SW 1271 (cell line): ENCODE measurements at places on chromosomes 6 and 20.

DNA sequence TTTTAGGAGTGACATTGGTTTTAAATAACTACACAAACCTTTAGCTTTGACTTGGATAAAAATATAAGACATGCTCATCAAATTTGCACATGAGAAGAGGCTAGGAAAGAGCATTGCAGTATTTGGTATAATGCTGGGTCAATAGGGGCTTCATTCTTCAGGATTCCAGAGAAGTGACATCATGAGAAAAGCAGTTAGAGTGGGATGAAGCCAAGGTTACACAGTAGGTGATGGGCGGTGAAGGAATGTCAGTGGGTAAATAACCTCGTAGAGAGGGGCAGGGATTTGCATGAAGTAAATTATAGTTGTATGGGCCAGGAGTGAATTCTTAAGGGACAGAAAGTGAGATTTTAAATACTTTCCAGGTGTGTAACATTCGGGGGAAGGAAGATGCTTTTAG is 216.2 kb downstream of the RFPL4B start:
- peak; percentile 3 for DNase-seq

GRCh38 chr6:28542440-28543296 is 17.0 kb downstream of the GPX5 start:
- DNase-seq = peak; percentile 92

GRCh38 chr20:54669040-54669363 is 193.6 kb downstream of the DOK5 start:
- DNase-seq = no peak

GRCh38 chr6:21740376-21741124 is 147.0 kb downstream of the SOX4 start:
- no peak for DNase-seq

DNA sequence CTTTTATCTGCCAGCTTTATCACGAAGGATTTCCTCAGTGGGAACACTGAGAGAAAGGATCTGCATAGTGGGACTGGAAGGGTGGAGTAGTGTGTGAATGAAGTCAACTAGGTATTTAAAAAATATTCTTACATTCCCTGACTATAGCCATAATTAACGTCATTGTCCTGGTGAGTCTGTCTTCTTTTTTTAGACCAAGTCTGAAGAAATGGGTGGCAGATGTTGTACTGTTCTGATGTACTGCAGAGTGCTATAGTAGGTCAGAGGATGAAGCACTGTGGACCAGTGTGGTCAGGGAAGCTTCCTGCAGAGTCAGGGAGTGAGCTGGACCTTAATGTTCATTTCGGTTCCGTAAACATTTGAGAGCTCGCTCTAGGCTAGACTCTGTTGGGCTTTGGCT is 11.9 kb downstream of the TULP4 start:
- no peak for DNase-seq

GRCh38 chr6:79574630-79575225 is 37.5 kb upstream of the LCA5 start:
- DNase-seq = no peak

- DNase-seq = no peak
These were observed 27.8 kb downstream of the SLC23A2 start for GRCh38 chr20:4973330-4974097.

GRCh38 chr6:128350416-128351254 is 169.8 kb downstream of the PTPRK start:
- no peak for DNase-seq

- DNase-seq = no peak
These were observed 2.7 kb upstream of the PHF10 start for GRCh38 chr6:169726963-169727362.

DNA sequence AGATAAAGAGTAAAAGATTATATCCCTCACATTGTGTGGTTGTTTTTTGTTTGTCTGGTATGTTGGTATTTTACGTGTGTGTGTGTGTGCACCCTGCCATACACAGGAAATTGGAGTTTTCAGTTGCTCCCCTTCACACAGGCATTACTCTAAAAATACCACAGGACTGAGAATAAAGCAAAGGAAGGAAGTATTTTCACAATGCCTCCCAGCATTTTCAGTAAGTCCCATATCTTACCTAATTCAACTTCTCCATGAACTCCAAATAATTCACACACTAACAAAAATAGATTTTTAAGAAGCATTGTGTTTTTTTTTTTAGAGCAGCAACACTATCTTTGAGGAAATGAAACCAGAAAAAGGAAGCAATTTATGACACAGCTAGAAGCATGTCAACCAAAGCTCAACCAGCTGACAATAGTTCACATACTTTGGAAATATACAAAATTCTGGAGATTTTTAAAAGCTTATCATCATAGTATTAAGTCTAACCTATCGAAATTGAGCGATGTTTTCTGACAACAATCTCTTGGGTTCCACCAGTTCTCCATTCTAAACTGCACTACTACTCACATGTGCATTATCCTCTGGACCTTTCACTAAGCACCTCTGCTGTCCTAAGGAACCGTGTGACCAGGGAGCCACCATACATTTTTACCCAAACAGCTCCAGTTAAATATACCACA is 2.1 kb downstream of the UBE2J1 start:
- DNase-seq = peak; percentile 21

DNA sequence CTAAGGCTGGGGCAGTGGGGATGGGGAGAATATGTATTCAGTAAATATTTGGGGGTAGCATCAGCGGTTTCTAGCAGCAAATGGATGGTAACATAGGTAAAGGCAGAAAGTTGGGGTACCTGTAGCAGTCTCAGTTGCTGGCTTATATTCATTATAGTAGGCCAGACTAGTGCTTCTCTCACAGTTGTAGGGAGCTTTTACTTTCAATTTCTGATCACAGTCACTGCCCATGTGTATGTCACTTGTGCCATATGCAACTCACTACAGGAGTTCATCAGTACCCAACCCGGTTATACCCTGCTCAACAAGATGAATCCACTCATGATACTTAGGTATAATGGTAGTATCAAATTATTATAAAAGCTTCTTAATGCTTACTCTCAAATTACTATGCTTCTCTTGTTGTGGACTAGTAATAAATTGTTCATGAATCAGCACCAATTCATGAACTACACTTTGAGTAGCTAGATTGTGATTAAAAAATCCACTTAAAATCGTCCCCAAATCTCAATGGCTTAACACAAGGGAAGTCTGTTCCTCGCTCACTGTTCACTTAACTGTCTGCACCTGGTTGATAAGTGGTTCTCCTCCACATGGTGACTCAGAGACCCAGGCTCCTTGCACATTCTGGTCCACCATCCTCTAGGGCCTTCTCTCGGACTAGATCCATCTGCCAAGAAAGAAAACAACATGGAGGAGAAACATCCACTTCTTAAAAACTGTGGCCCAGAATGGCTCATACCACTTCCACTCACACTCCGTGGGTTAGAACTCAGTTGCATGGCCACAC is 31.3 kb upstream of the MYLIP start:
- no peak for DNase-seq

DNA sequence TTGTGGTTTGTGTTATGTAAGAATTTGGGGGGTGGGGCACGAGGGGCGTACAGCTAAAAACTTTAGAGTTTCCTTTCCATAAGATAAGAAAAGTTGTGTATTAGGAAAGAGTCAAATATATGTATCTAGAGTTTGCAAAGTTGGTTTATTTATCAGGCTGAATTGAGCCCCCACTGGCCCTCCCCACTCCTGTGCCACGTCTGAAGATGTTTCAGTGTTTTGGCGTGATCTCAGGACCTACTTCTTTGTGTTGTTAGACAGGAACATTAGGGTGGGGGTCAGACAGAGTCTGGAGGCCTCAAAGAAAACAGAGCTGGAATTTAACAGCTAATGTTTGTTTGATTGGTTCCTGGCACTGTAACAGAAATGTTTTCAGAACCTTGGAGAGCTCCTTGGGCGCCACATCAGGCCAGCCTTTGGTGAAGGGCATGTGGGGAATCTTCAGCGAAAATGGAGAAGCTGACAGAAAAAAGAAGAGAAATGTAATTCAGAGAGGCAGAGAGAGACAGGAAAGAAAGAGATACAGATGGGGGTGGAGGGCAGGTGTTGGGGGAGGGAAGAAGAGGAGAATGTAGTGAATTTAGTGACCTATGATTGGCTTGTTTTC is 674 bp downstream of the NRSN1 start:
- no peak for DNase-seq

- no peak for DNase-seq
These were observed 549.2 kb upstream of the NOX3 start for GRCh38 chr6:156004796-156005195.

DNA sequence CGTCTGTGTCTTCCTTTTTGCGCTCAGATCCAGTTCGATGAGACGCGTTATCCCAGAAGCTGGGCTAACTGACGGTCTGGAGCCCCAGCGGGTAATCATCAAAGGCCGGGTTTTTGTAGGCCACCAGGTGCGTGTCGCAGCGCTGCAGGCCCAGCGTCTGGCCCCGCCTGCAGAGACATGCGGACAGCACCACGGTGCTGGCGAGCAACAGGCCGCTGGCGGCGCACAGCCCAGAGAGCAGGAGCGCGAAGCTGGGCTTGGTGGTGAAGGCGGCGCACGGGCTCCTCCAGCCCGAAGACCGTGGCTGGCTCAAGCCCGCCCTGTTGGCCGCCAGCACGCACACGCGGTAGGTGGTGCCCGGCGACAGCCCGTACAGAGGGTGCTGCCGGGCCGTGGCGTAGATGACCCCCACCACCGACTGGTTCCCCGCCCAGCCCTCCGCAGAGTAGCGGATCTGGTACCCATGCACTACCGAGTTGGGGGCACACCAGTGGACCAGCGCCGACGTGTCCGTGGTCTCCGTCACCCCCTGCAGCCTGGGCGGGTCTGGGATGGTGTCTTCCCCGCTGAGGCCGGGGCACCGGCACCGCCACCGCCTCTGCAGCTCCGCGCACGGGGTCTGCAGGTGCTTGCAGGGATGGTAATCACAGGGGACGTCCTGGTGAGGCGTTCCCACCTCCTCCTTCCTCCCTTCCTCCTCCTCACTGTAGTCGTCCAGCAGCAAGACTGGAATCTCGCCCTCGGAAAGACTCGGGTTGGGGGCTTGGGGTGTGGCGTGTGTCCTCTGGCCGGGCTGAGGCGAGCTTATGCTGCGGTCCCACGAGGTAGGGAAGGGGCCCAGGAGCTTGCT is 12.7 kb downstream of the LRRN4 start:
- DNase-seq = no peak

GRCh38 chr6:26389349-26389894 is 6.5 kb downstream of the BTN2A2 start:
- no peak for DNase-seq

DNA sequence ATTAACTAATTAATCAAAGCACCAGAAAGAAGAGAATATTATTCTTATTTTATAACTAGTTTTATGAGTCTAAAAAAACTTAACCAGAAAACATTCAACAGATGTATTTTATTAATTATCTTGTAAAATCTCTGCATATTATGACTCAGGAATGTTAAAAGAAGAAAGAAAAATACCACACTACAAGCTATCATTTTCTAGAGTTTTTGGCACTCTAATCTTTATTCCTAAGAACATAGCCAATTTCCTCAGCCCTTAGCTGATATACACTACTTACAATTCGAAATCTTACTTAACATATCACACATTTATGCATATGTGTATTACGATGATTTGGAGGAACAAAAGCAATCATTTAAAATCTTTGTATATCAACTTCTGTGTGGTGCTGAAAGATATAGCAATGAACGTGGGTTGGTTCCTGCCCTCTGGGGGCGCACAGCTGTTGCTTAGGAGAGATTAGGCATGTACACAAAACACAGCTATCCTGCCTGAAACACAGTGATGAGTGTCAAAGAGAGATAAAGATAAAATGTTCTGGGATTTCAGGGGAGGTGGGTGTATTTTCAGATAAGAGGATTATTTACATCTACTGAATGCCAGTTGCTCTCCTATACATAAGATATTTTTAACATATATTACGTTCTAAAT is 404.5 kb downstream of the SYNE1 start:
- no peak for DNase-seq

GRCh38 chr6:165091121-165091785 is 218.2 kb downstream of the C6orf118 start:
- no peak for DNase-seq

DNA sequence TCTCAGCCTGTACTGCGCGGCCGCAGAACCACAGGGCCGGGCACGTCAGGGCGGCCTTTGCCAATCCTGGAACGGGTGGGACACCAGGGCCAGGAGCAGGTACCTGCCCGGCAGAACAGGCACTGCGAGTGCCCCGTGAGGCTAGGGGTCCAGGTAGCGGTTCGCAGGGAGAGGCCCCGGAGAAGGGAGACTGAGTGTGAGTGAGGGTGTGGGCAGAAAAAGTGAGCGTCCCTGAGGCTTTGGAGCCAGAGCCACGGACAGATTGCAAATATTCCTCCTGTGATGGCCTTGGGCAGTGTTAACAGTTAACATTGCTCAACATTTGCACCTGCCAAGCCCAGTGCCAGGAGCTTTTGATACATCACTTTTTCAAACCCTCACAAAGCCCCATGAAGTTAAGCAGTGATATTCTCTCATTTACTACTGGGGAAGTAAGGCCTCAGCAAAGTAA is 491 bp downstream of the GNMT start:
- no peak for DNase-seq

GRCh38 chr6:15254070-15254975 is 8.5 kb downstream of the JARID2 start:
- no peak for DNase-seq

- no peak for DNase-seq
These were observed 178.3 kb downstream of the SYNDIG1 start for GRCh38 chr20:24647713-24648112.

- no peak for DNase-seq
These were observed 35.9 kb downstream of the RIPOR3 start for GRCh38 chr20:50655311-50655880.

DNA sequence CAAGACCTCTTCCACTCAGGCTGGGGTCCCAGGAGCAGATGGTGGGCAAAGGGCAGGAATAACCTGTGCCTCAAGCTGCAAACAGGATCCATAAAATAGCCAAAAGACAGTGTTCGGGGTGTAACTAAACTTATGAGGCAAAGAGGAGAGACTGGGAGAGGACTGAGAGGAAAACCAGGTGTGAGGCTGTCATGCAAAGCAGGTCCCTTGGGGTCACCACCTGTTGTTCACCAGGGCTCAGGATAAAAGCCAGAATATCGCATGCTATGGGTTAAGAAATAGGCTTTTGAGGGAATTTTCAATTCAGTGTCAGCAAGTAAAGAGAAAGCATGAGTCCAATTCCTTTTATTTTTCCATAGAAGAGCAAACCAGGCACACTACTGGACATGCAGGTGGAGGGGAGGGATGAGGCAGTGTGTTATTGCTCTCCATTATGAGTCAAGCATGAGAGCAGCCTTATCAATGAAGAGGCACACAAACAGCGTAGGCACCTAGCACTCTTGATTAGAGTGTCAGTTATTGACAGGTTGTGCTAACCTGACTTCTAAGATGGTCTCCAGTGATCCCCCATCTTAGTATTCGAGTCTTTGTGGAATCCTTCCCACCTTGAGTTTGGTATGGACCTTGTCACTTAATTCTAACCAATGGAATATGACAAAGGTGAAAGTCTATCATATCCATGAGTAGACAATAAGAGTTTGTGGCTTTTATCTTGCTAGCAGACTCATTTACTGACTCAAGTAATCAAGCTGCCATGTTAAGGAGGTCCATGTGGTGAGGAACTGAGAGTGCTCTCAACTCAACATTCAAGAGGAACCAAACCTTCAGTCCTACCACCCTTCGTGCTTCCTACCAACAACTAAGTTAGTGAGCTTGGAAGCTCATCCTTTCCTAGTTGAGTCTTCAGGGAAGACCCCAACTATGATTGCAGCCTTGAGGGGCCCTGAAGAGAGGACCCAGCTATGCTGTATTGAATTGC is 18.8 kb downstream of the HLA-E start:
- DNase-seq = no peak
